SIG-M5 (cell line): ENCODE measurements at places on chromosomes 2 and 18.

DNA sequence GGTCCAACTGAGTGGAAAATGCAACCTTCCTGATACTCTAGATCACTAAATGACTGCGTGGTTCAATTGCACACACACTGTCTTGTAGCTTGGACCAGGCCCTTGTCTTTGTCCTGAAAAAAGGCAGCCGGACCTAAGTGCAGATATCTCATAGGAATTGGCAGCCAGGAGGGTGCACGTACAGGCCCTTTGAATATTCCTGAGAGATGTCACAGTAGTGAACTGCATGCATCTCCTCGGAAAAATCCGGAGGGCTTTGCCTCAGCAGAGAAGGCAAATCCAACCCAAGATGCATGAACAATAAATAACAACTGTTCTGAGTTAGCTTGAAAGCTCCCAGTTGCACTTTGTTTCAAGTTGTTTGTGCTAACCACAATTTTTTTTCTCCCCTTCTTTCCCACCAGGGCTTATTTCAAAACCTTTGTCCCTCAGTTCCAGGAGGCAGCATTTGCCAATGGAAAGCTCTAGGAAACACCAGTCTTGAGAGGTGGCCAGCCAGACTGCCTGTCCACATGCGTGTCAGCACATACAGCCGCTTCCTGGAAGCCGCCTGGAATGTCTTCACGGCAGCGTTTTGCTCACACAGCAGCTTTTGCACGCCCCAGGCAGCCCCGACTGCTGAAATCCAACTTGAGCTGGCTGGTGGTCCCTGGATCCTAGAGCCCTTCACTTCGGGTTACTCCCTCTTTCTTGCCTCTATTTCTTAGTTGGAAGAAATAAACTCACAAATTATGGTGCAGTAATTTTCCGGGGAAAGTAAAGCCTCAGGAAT, 54.4 kb upstream of the FOSL2 start:
- no peak for DNase-seq

DNA sequence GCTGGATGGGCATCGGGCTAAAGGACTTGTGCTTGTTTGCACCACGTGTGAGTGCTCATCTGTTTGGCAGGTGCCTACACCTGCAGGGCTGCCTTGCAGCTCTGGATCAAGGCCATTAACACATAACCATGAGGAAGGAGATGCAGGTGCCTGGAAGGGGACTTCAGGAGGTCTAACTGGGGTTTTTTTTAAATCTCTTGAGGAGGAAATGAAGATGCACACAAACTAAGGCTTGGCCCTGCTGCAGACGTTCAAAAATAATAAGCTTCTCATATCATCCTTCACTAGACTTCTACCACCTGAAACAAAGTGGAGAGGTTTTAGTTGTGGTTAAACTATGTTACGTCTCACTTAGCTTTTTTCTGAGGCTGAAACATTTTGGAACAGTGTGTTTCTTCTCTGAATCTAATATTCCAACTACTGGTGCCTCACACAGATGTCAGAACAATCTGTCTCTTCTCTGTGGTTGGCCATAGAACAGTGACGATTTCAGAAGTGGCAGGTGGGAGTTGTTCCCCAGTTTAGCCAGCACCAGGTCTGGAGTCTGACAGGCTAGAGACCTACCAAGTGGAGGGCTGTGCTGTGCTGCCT, 36.5 kb downstream of the BCL2L11 start:
- DNase-seq: no peak

GRCh38 chr2:234292962-234293243, 204.0 kb downstream of the ARL4C start:
- DNase-seq: no peak

- no peak for DNase-seq
These were observed 40.4 kb downstream of the RMP24 start for GRCh38 chr18:36012891-36013290.

GRCh38 chr2:100408104-100408503, 9.4 kb downstream of the CHST10 start:
- DNase-seq: no peak
